ENCODE measurements at places on chromosomes 7 and 10. TPM values are rescaled to one million over a fixed set of nuclear protein-coding genes. Genes with fewer than 3 reads are reported as not detected.

The C10orf53 gene
- total RNA-seq = not detected

The CAMK1D gene
- total RNA-seq = 1.8 TPM

The ATP6V0E2 gene
- total RNA-seq = 2.6 TPM

The PAX4 gene
- not detected for total RNA-seq

The SEMA3E gene
- 0.13 TPM for total RNA-seq

The PLXNA4 gene
- total RNA-seq = under 0.01 TPM

The UPK3BL2 gene
- total RNA-seq = 151 TPM

The WDR91 gene
- total RNA-seq = 4.7 TPM

The P4HA1 gene
- 173 TPM for total RNA-seq

The TMEM196 gene
- total RNA-seq = not detected

The CASTOR2 gene
- 1.6 TPM for total RNA-seq

The ANXA11 gene
- 31.7 TPM for total RNA-seq

The TRPV6 gene
- total RNA-seq = 0.26 TPM

The NAT16 gene
- total RNA-seq = not detected

The WIPF3 gene
- under 0.01 TPM for total RNA-seq

The TMEM270 gene
- not detected for total RNA-seq

The OR2A42 gene
- not detected for total RNA-seq

The SLC18A2 gene
- not detected for total RNA-seq

The NEBL gene
- total RNA-seq = 18.7 TPM

The GIMAP4 gene
- total RNA-seq = not detected

The CWF19L1 gene
- total RNA-seq = 25.0 TPM

The POLR2J2 gene
- 3.4 TPM for total RNA-seq

The STYXL1 gene
- 68.9 TPM for total RNA-seq

The C10orf67 gene
- 0.26 TPM for total RNA-seq

The TMEM213 gene
- not detected for total RNA-seq

The NACAD gene
- 0.13 TPM for total RNA-seq

The ABCF2 gene
- total RNA-seq = 85.8 TPM

The DPY19L1 gene
- 13.4 TPM for total RNA-seq

The LRRC18 gene
- total RNA-seq = not detected

The SNX10 gene
- 0.53 TPM for total RNA-seq

Data from bronchial epithelial cell (primary cell).